ENCODE measurements at places on chromosomes 16 and 17. TPM values are rescaled to one million over a fixed set of nuclear protein-coding genes. Genes with fewer than 3 reads are reported as not detected.

GRCh38 chr17:50331085-50331791, 14.7 kb upstream of the XYLT2 start:
- peak; percentile 99 for DNase-seq
- H3K4me3 ChIP-seq, result no peak overlapping the region
- no peaks in the 10 kb centered on the region for H3K4me1 ChIP-seq

GRCh38 chr17:8537734-8538133, 92.8 kb downstream of the MYH10 start:
- peaks cover 2% of the 10 kb centered on the region for H3K4me1 ChIP-seq
- H3K27ac ChIP-seq, result no peak overlapping the region
- peaks cover 44% of the 10 kb centered on the region for H3K36me3 ChIP-seq
- no peaks in the 10 kb centered on the region for H3K27me3 ChIP-seq
- H3K4me3 ChIP-seq, result no peak overlapping the region

POLR2C gene
- polyA plus RNA-seq, result 136 TPM

MILR1 gene
- polyA plus RNA-seq, result 0.44 TPM

GRCh38 chr17:6913608-6914443, 82.0 kb upstream of the ALOX12 start:
- no peaks in the 10 kb centered on the region for H3K36me3 ChIP-seq
- H3K27me3 ChIP-seq, result peaks cover 22% of the 10 kb centered on the region
- no peak overlapping the region for H3K4me3 ChIP-seq
- H3K27ac ChIP-seq, result no peak overlapping the region
- peak; percentile 42 for DNase-seq

DNA sequence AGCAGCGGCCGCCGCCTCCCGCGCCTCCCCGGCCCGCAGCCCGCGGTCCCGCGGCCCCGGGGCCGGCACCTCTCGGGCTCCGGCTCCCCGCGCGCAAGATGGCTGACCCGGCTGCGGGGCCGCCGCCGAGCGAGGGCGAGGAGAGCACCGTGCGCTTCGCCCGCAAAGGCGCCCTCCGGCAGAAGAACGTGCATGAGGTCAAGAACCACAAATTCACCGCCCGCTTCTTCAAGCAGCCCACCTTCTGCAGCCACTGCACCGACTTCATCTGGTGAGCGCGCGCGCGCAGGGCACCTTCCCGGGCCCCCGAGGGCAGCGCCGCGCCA, 258 bp downstream of the PRKCB start:
- no peaks in the 10 kb centered on the region for H3K36me3 ChIP-seq
- no peaks in the 10 kb centered on the region for H3K4me1 ChIP-seq
- no peak overlapping the region for H3K4me3 ChIP-seq
- peaks cover 19% of the 10 kb centered on the region for H3K27me3 ChIP-seq
- DNase-seq, result no peak

All from IMR-90 (cell line).